ENCODE measurements at places on chromosomes 7 and 10.

DNA sequence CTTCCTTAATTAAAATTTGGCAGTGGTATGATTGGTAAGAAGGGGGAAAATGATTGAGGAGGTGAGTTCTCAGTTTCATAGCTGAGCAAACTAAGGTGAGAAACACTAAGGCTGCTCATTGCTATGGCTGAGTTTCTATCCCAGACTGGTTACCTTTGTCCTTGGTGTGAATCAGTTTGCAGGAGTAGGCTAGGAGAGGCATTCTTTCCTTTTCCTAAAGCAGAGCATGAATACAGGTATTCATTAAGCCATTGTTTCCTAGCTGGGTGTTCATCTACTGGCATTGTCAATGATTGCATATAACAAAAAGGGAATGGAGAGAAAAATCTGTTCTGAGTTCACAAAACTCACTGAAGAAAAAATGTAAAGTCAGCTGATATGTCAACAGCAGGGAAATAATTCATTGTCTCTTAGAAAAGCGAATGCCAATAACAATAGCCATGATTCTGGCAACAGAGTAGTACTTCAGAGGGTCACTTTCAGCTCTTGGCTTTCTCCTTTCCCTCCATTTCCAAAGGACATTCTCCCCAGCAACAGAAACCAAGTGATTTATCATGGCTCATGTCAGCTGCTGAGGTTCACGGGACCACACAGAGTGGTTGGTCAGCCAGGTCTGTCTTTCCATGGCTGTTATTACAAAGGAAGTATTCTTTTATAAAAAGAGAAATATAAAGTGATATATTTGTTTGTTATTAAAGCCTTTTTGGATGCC is 234.0 kb downstream of the BICC1 start:
- no peak for DNase-seq

GRCh38 chr7:57867884-57868701 is 418.1 kb downstream of the ZNF716 start:
- no peak for DNase-seq

DNA sequence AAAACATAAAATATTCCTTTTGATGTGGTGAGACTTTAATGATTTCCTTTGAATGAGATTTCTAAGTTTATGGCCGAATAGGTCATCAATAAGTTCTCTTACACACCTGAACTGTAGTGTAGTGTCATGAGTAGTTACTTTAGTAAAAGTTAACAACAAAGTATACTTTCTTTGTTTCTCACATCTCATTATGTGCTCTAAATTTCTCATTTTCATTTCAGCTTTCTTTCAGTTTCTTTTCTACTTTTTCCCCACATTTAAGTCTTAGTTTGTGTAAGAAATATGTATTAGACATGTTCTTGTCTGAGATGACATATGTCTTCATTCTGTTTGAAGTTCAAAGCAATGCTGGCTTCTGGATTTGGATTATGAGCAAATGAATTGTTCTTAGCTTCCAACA is 348.1 kb downstream of the ANKRD7 start:
- DNase-seq, result no peak

GRCh38 chr10:83585686-83586085 is 553.6 kb upstream of the GHITM start:
- DNase-seq, result no peak

DNA sequence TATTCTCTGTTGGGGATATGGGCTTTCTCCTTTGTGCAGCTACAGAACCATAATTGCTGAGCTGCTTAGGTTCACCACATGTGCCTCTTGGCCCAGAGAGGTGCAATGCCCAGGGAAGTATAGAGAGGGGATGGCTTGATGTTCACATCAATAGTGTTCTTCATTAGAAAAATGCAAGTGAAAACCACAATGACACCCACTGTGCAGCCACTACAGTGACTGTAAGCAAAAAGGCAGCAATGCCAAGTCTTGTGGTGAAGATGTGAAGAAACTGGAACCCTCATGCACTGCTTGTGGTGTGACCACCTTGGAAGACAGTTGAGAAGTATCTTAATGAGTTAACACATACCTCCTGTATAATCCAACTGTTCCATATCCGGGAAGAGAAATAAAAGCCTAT is 318.9 kb upstream of the ZMIZ1 start:
- DNase-seq, result no peak
